Activated CD8-positive, alpha-beta memory T cell treated with anti-CD3 and anti-CD28 coated beads for 4 hours (primary cell): ENCODE measurements at places on chromosomes 6 and 20.

DNA sequence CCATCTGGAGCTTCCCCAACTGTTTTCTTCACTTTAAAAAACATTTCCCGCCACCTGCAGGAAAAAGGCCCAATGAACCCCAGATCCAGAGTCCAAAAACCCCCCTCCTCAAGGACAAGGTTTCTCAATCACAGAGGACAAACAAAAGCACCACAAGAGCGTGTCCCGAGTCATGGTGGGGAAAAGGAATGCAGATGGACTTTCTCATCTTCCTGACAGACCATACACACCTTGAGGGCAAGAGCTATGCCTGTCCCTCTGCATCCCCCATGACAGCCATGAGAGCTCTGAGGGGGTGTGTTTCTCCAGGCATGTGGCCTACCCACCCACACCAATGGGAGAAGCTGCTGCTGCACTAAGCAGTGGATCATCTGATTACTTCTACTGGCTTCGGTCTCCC, 9.0 kb downstream of the PEX6 start:
- no peak for DNase-seq

DNA sequence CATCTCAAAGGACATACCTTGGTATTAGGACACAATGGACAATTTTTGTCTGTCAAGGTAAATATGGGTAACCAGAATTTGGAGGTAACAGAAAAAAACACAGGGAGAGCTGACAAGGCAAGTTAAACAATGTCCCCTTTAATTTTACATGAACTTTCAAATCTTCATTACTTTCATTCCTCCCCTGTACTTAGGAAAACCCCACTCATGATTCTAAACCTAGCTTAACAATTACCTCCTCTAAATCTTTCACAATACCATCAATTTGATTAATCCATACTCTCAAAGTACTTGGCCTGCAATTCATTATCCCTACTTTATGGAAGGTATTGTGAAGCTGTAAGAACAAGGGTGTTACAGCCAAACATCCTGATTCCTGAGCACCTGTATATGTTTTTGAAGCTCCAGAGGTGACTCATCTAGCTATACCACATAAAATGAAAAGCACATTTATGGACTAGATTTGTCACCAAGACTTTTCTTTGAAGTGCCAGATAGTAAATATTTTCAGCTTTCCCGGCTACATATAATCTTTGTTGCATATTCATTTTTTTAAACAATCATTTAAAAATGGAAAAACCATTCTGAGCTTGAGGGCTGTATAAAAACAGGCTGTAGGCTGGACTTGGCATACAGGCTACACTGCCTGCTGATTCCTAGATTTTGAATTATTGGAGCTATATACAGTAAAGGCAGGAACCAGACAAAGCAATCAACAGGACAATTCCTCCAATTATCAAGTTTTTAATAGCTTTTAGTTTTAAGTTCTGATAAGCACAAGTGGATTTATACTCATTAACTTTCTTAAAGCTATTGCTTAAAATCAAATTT, 22.9 kb downstream of the DEK start:
- DNase-seq: no peak

DNA sequence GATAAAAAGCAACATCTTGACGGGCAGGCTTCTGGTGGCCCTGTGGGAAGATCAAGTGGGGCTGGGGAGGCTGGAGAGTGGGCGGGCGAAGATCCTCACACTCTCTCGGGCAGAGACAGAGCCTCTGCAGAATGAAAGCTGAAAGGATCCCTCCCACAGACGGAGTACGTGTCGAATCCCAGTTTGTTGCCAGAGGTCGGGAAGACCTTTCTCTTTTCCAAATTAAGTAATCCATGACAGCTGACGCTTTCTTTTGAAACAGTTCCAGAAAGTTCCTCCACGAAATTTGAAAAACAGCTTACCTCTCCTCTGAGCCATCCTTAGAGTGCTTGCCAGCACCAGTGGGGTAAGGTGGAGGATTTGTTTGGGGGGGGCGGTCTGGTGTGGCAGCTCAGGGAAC, 155.6 kb upstream of the SMLR1 start:
- no peak for DNase-seq

DNA sequence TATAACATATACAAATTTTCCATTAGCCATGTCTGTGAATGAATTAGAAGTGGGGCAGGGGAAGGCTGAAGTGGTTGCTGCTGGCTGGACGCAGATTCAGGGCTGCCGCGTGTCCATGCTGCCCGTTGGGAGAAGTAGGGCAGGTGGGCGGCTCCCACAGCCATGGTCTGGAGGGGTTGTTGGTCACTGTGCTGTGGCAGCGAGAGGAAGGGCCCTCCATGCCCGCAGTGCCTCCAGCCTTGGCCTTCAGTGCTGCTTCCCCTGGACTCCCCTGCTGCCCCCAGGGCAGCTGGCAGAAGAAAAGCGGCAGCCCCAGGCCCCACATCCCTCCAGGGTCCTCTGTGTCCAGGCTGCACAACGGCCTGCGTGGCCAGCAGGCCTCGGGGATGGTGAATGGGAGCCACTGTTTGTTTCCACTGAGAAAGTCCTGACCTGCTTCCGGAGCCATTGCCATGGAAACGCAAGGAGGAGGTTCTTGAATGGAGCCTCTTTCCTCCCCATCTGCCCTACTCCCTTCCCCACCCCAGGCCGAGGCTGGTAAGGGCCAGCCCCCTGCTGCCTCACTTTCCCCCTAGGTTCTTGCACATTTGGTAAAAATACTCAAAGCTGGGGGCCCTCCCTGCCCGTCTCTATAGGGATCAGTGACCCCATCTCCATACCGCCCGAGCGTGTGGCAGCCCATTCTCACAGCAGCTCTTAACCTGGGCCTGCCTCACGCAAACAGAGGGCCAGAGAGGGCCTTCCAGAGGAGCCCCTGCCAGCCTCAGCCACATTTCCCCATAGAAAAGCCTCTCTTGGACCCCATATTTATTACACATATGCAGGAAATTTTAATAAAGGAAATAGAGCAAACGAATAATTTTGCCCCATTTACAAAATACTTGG, 113.3 kb downstream of the SASH1 start:
- DNase-seq: no peak

DNA sequence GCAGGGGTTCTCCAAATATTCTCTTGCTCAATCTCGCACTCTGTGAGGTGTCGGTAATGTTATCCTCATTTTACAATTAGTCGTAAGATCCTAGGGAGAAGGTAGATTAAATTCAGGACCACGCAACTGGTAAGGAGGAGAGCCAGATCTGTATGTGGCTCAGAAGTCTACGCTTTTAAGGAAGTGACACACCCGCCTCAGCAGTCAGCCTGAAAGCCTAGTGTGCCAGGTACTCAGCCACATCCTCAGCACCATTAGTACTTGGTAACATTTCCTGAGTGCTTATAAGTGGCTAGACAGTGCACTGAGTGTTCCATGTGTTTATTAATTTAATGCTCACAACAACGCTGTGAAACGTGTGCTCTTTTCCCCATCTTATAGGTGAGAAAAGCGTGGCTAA, 63.7 kb downstream of the DHX35 start:
- no peak for DNase-seq

DNA sequence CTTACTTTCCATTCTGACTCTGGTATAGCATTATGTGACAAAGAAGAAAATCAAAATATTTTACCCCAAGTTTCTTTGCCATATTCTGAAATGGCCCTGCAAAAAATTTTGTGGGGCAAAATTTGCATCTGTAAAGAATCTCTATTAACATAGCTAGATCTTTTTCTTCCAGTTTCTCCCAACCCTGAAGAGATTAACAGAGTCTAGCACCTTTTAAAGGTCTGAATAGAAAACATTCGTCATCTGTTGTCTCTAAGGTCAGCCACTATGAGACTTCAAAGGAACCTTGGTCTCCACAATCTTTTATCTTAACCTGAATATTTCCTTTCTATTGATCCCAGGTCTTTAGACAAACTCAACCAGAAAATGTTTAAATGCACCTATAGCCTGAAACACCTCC, 205.7 kb downstream of the BTBD9 start:
- DNase-seq: no peak

GRCh38 chr6:89021629-89022028, 58.2 kb upstream of the RNGTT start:
- DNase-seq: no peak

DNA sequence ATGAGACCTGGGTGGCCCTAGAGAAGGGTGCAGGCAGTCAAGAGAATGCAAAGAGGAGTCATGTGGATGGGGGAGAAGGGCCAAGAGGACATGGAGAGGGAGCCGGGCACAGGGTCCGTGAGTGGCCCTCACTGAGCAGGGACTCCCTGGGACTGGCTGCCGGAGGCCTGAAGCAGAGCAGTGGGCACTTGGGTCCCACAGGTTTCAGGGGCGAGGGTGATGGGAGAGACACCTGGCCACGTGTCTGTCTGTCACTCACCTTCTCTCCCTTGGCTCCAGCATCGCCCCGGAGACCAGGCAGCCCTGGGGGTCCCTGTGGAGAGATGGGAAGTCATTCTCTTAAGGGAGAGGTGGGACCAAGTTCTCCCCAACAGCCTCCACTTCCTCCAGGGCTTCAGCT, 25.5 kb downstream of the COL11A2 start:
- DNase-seq: no peak

DNA sequence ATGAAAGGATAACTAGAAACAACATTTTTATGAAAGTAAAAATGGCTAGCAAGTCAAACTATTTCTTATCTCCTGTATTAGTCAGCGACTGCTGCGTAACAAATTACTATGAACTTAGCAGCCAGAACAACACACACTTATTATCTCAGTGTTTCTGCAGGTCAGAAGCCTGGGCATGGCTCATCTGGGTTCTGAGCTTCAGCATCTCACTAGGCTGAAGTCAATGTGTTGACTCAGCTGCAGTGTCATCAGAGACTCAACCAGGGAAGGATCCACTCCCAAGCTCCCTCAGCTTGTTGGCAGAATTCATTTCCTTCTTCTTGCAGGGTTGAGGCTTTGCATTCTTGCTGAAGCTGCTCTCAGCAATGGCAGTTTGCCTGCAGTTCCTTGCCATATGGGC, 33.2 kb upstream of the IGF2R start:
- DNase-seq: no peak

DNA sequence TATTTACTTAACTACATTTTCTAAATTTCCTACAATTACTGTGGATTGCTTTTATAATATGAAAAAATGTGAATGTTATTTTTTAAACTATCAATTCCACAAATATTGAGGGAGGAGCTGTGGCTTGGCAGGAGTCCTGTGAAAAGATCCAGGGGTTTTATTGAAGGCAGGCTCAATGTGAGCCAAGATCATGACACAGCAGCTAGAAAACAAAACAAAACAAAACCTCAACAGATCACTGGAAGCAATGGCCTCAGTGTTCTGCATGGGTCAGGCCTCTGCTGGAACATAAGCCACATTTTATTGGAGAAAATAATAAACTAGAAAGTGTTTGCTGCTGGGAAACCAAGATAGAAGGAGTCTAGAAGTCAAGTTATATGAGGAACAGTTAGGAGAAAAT, 19.4 kb upstream of the RCAN2 start:
- no peak for DNase-seq

- DNase-seq: no peak
These were observed 5.5 kb downstream of the REV3L start for GRCh38 chr6:111477481-111477938.

DNA sequence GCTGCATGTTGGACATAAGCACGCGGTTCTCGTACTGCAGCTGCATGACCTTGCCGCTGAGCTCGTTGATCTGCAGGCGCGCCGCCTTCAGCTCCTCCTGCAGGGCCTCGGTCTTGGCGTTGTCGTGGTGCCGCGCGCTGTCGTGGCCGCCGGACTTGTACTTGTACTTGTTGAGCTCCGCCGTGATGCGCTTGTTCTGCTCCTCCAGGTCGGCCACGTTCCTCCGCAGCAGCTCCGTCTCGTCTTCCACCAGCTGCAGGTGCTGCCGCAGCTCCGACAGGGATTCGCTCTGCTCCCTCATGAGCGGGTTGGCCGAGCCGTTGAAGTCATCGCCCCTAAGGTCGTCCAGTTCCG, 16.6 kb upstream of the KIAA0408 start:
- DNase-seq: no peak

DNA sequence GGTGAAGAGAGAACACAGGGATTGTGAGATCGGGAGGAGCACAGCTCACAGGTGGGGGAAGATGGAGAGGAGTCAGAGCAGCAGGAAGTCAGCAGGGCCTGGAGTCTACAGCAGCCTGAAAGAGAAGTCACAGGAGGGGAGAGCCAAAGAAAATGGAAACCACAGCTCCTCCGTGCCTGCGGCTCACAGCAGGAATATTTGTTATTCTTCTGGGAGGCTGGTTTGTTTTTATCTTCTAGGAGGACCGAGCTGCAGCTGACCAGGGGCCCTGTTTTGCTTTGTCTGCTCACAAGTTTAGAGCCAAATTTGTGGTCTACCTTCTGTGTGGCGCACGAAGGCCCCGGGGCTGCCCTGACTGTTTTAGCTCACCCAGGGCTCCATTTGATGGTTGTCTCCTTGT, 81.8 kb downstream of the CLIC5 start:
- DNase-seq: no peak

DNA sequence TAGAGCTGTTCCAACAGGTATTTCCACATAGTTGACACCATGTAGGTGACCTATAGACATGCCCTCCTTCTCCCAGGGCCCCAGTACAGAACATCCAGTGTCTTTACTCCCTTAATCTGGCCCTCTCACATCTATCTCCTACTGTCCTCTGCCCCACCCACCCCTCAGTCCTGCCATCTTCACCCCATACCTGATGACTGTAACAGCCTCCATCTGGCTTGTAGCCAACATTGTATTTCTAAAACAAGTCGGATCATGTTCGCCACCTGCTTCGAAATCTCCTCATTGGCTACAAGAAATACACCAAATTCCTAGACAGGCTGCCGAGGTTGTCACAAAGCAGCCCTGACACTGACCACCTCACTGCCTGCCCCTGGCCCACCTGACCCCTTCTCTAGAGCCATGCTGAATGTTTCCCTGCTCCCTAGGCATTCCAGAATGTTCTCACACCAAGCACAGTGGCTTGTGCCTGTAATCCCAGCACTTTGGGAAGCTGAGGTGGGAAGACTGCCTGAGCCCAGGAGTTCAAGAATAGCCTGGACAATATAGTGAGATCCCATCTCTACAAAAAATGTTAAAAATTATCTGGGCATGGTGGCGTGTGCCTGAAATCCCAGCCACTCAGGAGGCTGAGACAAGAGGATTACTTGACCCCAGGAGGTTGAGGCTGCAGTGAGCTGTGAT, 6.0 kb downstream of the ZC3H12D start:
- DNase-seq: no peak

- no peak for DNase-seq
These were observed 315.3 kb upstream of the SLC35B3 start for GRCh38 chr6:8750627-8751026.

GRCh38 chr6:55088902-55089301, 85.4 kb upstream of the HCRTR2 start:
- DNase-seq: no peak

- DNase-seq: no peak
These were observed at the start of gene OLIG3 for GRCh38 chr6:137494281-137494987. Gene OLIG3, minus strand, starts transcription at chr6:137494394. Its CDS starts 224 bp downstream, at chr6:137494170.

DNA sequence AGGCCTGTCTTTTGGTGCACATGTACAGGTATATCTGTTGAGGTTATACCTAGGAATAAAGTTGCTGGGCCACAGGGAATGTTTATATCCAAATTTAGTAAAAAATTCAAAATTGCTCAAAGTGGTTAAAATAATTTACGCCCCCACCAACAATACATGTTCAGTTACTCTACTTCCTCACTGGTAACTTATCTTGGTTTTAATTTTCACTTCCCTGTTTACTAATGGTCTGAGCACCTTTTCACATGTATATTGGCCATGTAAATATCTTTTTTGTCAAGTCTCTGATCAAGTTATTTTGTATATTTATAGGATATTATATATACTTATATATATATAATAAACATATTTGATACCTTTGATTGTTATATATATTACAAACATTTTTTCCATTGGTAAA, 9.7 kb downstream of the PDE7B start:
- no peak for DNase-seq
